ENCODE measurements at places on chromosomes 3 and 15. TPM values are rescaled to one million over a fixed set of nuclear protein-coding genes. Genes with fewer than 3 reads are reported as not detected.

The BFSP2 gene
- polyA plus RNA-seq, result not detected

The SOX14 gene
- polyA plus RNA-seq, result not detected

The ANKUB1 gene
- not detected for polyA plus RNA-seq

The LINGO1 gene
- 2.8 TPM for polyA plus RNA-seq

The TNFSF10 gene
- polyA plus RNA-seq, result 18.3 TPM

The GRM7 gene
- not detected for polyA plus RNA-seq

The CYP19A1 gene
- 0.15 TPM for polyA plus RNA-seq

The TGM4 gene
- polyA plus RNA-seq, result not detected

The SEMA6D gene
- 3.1 TPM for polyA plus RNA-seq

The DNAH1 gene
- 3.8 TPM for polyA plus RNA-seq

The B2M gene
- polyA plus RNA-seq, result 808 TPM

The EOMES gene
- polyA plus RNA-seq, result 0.04 TPM

The PLSCR2 gene
- polyA plus RNA-seq, result not detected

The COL7A1 gene
- 18.5 TPM for polyA plus RNA-seq

The SLC24A5 gene
- polyA plus RNA-seq, result not detected

The TLR9 gene
- polyA plus RNA-seq, result 0.23 TPM

The MOBP gene
- polyA plus RNA-seq, result not detected

The TMEM207 gene
- not detected for polyA plus RNA-seq

The IL16 gene
- polyA plus RNA-seq, result 2.5 TPM

The C3orf52 gene
- 2.0 TPM for polyA plus RNA-seq

The ROPN1B gene
- 8.1 TPM for polyA plus RNA-seq

The KIF23 gene
- 0.23 TPM for polyA plus RNA-seq

The PGBD4 gene
- polyA plus RNA-seq, result 0.86 TPM

The THAP10 gene
- polyA plus RNA-seq, result 1.7 TPM

The PROK2 gene
- polyA plus RNA-seq, result 0.24 TPM

The CTXN2 gene
- polyA plus RNA-seq, result not detected

The MYZAP gene
- 506 TPM for polyA plus RNA-seq

The GHSR gene
- not detected for polyA plus RNA-seq

The GRK7 gene
- not detected for polyA plus RNA-seq

The PYGO1 gene
- 1.1 TPM for polyA plus RNA-seq

All from heart left ventricle (tissue), 16 donors.